A172 (cell line): ENCODE measurements at places on chromosomes 2 and 18.

GRCh38 chr2:79982445-79982844 is 322.1 kb downstream of the LRRTM1 start:
- DNase-seq = no peak

DNA sequence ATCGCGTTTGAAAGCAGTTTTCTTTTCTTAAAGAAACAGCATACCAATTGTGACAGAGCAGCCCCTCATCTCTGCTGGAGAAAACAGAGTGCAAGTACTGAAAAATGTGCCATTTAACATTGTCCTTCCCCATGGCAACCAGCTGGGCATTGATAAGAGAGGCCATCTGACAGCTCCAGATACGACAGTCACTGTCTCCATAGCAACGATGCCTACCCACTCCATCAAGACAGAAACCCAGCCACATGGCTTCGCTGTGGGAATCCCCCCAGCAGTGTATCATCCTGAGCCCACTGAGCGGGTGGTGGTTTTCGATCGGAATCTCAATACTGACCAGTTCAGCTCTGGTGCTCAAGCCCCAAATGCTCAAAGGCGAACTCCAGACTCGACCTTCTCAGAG is 9.5 kb downstream of the GRHL1 start:
- DNase-seq = no peak

DNA sequence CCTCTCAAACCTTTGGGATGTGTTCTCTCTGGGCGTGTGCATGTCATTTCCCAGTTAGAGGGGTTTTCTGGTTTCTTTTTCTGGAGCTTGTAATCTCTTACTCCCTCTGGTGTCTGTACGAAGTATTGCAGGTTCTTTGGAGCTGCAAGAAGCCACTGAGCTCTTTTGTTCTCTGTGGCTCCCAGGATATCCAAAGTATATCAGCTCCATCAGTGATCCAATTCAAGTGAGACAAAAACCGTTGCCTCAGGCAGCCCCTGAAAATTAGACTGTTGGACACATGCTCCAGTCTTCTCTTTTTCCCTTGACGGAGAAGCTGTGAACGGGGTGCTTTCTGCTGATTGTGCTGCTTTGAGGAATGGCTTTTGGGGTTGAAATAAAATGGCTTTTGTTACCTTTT is 59.0 kb upstream of the LDLRAD4 start:
- DNase-seq = peak; percentile 63

DNA sequence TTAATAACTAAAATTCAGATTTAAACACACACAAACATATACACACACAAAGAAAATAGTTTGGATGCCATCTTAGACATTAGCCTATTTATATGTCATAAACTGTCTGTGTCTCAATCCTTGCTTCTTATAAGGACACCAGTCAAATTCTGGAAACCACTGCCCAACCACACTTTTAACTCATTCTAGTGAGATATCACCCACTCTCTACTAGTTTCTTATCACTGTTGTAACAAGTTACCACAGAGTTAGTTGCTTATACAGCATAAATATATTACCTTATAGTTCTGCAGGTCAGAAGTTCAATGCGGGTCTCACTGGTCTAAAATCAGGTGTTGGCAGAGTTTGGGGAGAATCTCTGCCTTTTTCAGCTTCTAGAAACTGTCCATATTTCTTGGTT is 239.1 kb downstream of the MTX2 start:
- DNase-seq = no peak

GRCh38 chr2:187658952-187659525 is 104.8 kb upstream of the TFPI start:
- peak; percentile 20 for DNase-seq
